Activated T-cell treated with anti-CD3 and anti-CD28 coated beads, Interleukin-2, amount 50 U/mL, for 72 hours (primary cell): ENCODE measurements at places on chromosomes 11 and 22.

DNA sequence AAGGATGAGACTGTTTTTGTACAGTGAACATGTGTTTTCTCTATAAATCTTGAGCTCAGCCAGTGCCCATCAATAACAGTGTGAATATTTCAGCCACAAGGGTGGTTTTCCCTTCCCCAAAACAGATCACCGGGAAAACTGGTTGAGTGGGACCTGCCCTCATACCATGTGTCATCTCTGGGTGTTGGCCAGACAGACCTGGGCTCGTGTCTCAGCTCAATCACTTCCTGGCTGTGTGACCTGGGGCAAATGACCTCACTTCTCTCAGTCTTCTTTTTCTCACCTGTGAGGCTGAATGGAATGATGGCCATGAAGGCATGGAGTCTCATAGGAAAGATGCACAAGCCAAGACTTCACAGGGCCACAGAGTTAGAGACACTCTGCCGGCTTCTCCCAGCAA, 74.7 kb downstream of the COMMD9 start:
- no peak for DNase-seq

GRCh38 chr11:47248664-47249377, at the start of gene ACP2:
TSS of gene ACP2 (minus strand) at chr11:47248814. CDS start at chr11:47248789, 25 bp downstream.
- DNase-seq, result peak; percentile 88

DNA sequence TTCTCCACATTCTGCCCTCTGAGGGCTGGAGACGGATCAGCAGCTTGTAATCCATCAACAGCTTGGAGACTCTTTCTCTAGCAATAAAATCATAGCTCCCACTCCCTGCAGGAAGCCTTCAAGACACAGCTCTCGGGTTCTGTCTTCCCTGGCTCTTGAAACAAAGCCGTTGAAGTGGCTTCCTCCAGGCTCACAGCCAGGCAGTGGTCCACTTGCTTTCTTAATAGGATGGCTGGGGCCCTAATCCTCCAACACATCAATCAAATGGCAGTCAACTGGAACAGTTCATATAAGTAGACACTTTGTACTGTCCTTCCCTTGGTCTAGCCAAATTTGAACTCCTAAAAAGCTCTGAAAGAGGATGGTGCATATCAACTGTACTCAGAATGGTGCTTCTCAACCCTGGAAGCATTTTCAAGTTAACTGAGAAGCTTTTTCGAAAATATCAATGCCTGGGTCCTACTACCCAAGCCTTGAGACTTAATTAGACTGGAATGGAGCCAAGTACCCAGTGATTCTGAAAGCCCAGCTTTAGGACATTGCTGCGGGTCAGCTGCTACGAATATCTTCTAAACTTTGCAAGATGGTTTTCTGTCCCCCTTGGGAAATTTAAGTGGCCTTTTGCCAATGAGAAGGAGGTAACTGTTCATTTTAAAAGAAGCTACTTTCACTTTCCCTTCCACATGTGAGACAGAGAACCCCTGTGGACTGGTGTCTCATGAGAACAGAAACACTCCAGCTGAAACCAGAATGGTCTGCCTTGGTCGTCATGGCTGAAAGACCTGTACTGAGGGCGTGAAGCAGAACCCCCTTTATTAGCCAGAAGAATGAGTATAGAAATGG, 74.7 kb downstream of the SC5D start:
- DNase-seq, result peak; percentile 28

GRCh38 chr22:20232781-20233180, 35.3 kb downstream of the RTN4R start:
- no peak for DNase-seq

- no peak for DNase-seq
Observed at GRCh38 chr11:26556582-26556981, 15.5 kb downstream of the MUC15 start.
